ENCODE measurements at places on chromosomes 7 and 10.

- DNase-seq, result no peak
Measured at GRCh38 chr10:73032536-73032935, 64.1 kb downstream of the P4HA1 start.

GRCh38 chr10:114397651-114398145 is 6.6 kb downstream of the AFAP1L2 start:
- no peak for DNase-seq

DNA sequence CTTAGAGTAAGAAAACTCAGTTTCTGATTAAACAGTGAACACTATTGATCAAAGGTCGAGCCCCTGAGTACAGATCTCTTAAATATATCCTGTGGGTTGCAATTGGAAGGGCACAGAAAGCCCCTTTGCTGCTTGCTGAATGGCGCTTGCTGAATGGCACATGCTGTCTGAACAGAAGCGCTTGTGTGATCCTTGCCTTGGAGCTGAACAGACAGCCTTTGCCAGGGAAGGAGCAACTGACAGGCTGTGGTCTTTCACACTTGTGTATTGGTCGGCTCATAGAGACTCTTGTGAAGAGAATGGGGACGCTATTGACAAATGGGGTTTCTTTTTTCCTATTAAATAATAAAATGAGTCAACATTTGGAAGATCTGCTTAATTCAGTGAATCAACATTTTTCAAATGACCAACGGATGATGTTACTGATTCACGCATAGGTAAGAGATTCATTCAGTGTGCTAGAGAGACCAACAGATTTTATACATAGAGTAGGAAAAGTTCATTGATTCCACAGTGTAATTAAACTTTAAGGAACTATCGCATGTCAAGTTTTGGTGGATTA is 99.4 kb upstream of the TNS3 start:
- DNase-seq, result no peak

GRCh38 chr10:110901954-110902819 is 16.8 kb downstream of the BBIP1 start:
- DNase-seq, result no peak

Measured in urinary bladder (tissue), 4 donors.